GM12878 (cell line): ENCODE measurements at places on chromosomes 13 and 19.

- DNase-seq: no peak
These were observed 1248.8 kb downstream of the UQCRFS1 start for GRCh38 chr19:27964185-27964584.

GRCh38 chr13:95660981-95661581 lies 15.9 kb upstream of the DNAJC3 start:
- DNase-seq: no peak

DNA sequence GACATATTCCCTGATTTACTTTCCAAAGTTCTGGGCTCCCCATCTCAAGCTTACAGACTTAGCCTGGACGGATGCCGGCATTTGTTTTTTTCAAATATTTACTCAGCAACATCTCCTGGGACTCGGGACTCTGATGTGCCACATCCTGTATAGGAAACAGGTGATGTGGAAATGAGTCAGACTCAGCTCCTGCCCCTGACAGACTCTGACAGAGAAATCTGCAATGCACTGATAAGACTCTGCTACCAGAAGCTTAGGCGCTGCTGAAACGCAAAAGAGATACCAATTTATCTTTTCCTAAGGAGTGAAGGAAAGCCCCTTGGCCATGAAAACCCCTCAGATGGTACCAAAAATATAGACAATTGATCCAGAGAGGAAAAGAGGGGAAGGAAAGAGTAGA lies 16.2 kb downstream of the LAIR2 start:
- DNase-seq: peak; percentile 73

DNA sequence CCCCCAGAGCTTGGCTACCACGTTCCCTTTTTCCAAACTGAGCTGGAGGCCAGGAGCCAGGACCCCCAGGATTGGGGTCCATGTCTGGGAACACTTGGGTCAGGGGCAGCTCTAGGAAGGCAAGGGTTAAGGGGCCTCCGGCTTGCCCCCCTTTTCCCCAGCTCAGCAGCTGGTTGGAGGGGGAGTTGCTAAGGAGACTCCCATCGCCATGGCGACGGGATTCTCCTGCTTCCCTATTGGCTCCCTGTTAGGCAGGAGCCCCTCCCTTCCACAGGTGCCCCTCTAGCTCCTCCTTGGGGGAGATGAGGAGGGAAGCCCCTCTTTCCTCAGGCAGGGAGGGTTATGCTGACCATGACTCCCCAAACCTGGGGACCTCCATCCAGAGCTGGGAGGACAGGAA lies 33.9 kb downstream of the PDE4A start:
- DNase-seq: no peak

GRCh38 chr13:39263531-39263930 lies 225.3 kb downstream of the NHLRC3 start:
- DNase-seq: no peak

DNA sequence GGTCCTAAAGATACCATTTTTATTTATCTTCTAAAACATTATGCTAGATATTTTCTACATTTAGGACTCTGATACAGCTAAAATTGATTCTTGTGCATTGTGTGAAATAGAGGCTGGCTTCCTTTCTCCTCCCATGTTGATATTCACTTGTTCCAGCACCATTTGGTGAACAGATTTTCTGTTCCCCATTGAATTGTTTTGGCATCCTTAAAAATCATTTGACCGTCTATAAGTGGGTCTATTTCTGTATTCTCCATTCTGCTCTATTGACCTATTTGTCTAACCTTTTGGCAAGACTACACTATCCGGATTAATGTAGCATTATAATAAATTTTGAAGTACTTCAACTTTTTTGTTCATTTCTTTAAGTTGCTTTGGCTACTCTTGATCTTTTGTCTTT lies 2689.2 kb downstream of the PCDH9 start:
- DNase-seq: no peak

GRCh38 chr13:84810781-84811180 lies 928.5 kb upstream of the SLITRK1 start:
- DNase-seq: no peak

GRCh38 chr13:76651286-76651685 lies 234.9 kb downstream of the KCTD12 start:
- DNase-seq: no peak

- DNase-seq: no peak
These were observed 63.4 kb downstream of the TEX29 start for GRCh38 chr13:111383591-111384440.

DNA sequence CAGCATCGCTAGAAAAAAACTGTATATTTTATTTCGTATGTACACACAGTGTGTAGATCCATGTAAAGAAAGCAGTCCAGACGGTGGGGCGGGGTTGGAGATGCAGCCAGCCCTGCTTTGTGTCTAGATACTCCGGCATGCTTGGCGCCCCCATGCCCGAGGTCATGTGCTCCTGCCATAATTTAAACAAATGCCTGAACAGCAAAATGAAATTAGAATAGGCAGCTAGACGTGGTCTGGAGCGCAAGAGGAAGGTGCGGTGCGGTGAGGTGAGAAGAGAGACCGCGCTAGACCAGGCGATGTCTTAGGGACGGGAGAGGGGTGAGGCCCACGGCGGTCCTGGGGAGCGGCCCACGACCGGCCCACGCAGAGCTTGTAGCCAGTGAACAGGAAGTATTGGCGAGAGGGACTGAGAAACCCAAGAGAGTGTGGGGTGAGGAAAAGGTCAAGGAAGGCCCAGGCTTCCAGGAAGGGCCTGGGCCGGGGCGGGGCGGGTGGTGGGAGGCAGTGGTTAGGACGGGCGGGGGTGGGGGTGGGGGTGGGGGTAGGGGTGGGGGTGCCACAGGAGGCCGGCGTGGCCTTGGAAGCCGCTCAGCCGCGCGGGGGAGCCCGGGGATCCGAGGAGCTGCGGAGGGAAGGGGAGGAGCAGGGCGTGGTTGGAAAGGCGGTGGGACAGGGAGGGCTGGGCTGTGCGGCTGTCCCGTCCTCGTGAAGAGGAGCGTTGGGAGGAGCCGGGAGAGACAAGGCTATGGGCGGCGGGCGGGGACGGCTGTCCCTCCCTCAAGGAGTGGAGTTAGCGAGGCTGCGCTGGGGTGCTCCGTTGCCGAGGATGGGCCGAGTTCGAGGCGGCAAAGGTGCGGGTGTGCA lies 254.7 kb upstream of the SGCG start:
- no peak for DNase-seq

- DNase-seq: no peak
These were observed 685 bp downstream of the VWA8 start for GRCh38 chr13:41960211-41960636.

DNA sequence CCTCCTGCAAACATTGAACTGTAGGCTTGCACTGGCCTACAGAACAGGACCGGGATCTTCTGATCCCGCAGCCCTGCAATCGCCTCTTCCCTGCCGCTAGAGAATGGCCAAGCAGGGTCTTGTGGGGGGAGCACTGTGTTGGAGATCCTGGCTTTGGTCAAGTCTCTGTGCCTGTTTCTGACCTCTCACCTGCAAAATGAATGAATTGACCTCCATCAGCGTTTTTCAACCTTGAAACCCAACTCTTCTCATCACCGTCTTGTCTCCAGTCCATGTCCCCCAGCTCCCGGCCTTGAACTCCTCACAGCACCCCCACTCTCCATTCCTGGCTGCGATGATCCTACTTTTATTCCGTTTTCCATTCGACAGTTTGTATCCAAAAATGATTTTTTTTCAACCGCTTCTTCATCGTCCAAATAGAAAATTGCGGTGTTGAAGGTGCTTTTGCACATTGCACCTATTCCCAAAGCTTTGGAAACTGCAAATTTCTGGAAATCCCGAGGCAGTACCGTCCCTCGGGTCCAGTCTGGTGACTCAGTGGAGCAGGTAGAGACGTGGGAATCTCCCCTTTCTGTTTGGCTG lies 2.0 kb downstream of the MYO9B start:
- no peak for DNase-seq

DNA sequence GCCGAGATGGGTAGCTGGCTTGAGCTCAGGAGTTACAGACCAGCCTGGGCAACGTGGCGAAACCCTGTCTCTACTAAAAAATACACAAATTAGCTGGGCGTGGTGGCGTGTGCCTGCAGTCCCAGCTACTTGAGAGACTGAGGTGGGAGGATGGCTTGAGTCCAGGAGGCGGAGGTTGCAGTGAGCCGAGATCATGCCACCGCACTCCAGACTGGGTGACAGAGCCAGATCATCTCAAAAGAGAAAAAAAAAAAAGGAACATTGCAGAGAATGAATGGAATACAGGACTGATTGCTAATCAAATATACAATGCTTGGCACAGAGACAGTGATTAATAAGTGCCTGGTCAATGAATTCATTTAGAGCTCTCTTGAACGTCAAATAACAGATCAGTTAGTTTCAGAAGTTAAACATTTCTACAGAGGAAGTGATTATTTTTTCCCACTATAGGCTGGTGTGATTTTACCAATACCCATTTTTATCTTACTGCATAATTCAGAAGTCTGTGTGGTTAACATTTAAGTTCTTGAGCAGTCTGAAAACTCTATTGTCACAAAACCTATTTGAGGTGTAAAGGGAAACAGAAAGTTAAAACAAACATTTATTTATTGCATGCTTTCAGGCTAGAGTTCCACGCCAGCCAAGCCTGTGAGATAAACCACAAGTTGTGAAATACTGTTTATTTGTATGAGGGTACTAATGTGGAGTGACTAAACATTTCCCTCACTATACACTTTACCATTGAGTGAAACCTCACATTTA lies 7.7 kb upstream of the TBC1D4 start:
- DNase-seq: peak; percentile 76

- no peak for DNase-seq
These were observed 29.4 kb downstream of the ZNF780B start for GRCh38 chr19:40026597-40026970.

- DNase-seq: no peak
These were observed 77.9 kb upstream of the TEX29 start for GRCh38 chr13:111242585-111242984.

DNA sequence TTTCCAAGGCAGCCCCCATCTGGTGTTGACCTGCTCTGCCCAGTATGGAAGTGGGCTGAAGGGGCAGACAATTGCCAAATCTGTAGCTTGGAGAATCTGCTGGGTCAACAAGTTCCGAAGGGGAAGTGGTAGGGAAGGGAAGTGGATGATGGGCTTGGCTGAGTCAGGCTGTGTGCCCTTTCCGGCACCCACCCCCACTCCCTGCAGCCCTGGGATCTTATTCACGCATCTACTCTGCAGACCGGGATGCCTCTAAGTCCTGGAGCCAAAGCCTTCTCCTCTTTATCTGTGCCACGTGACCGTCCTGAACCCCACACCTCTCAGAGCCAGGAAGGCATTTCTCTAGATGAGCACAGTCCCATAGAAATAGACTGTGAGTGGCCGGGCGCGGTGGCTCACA lies 7.5 kb upstream of the C5AR2 start:
- no peak for DNase-seq

DNA sequence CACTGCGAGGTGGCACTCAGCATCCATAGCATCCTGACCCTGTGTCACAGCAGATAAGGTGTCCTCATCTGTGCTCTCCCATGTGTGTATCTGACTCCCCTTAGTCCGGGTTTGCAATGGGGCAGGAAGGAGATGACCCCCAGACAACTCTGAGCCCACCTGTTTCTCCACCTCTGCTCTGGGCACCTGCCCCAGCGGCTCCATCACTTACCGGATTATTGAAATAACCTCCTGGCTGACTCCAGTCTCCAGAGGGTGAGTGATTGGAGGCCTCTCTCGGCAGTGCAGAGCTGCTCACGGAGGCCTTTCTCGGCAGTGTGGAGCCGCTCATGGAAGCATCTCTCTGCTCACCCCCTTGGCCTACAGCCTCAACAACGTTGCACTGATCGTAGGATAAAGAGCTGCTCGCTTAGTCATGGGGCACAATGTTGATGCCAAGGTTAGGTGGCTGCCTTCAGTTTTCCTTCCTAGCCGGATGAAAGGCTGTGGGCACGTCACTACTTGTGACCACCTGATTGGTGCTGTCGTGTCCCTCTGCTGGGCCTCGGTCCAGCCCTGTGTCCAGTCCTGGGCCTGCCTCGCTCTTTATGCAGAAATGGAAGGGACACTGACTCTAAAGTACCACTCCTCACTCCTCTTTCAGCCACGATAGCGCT lies 67.6 kb downstream of the TEX29 start:
- no peak for DNase-seq

DNA sequence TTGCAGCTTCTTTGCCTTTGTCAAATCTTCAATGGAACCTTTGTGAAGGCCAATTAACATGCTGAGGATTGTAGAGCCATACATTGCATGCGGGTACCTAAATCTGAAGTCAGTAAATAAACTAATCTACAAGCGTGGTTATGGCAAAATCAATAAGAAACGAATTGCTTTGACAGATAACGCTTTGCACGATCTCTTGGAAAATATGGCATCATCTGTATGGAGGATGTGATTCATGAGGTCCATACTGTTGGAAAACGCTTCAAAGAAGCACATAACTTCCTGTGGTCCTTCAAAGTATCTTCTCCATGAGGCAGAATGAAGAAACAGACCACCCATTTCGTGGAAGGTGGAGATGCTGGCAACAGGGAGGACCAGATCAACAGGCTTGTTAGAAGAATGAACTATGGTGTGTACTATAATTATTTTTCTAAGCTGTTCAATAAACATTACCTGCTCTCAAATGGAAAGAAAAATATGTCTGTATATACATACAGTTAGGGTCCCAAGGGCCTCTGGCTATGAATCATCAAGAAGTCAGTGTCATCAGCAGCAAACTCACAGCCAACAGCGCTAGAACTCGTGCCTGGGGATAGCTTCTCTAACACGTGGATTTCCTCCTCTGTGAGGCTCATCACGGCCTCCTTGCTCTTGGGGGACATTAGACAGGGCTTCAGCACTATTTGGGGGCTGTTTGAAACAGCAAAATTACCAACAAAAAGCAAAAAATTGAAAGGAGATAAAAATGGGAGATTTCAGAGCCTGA lies 2.9 kb upstream of the CD70 start:
- no peak for DNase-seq

DNA sequence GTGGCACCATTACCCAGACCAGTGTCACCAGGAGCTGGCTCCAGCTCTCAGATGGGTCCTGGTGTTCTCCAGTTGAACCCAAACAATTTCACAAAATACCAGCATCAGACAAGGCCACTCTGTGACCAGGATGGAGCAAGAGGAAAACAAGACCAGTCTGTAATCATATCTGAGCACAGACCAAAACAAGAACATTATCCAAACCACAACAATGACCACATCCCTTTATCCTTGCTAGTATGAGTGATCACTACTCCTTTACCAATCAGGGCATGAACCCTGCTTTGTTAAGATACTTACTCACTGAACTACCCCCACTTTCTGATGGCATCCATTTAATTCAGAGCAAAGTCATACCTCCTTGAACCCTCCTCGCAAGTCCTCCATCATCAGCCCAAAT lies 145.9 kb downstream of the NUFIP1 start:
- DNase-seq: no peak
